NCI-H1694 treated with DMSO at 0.1 percent for 48 hours (cell line): ENCODE measurements at places on chromosomes 12 and 14.

DNA sequence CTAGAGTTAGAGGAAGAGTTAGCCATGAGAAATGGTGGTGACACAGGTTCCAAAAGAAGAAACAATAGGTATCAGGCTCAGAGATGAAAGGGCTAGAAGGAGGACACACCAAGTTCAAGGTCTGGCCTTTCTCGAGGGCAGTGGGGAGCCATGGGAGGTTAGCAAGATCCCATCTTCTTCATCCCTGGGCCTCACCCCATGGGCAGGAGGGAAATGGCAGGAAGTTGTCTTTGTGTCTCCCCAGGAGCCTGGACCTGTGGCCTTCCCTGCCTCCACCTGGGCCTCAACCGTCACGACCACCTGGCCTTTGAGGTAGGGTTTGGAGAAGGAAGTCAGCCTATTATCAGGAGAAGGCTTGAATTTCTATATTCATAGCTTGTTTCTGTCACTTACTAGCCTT is 5.8 kb upstream of the AQP2 start:
- DNase-seq = no peak

DNA sequence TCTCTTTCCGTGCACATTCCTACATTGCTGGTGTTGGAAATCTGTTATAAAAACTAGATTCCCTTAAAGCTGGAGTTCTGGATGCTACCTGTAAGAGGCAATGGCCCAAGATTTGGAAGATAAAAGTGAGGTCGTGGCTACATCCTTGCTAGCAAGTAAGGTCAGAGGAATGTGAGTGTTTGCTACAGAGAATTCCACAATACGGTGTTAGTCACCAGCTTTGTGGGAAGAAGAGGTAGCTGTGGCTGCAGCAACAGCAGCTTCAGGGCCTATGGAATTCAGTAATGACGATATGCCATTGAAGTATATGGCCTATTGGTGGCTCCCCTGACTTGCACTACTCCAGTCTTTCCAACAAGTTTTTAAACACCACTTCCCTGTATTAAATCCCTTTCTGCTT is 227.7 kb upstream of the TMEM260 start:
- no peak for DNase-seq

DNA sequence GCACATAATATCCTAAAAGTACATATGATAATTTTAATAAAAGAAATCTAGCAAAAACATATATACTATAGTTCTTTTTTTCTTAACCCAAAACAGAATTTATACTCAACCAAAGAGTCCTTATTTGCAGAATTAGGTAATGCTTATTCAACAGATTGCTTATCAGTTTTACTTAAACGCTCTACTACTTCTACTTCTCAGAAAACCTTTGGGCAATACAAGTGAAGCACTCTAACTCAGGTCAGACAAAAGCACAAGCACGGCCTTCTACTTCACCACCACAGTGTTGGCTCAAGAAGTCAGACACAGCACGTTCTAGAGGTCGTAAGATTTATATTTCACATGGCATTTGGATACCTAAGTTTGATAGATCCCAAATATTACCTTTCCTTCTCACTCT is 29.2 kb downstream of the DICER1 start:
- DNase-seq = no peak

DNA sequence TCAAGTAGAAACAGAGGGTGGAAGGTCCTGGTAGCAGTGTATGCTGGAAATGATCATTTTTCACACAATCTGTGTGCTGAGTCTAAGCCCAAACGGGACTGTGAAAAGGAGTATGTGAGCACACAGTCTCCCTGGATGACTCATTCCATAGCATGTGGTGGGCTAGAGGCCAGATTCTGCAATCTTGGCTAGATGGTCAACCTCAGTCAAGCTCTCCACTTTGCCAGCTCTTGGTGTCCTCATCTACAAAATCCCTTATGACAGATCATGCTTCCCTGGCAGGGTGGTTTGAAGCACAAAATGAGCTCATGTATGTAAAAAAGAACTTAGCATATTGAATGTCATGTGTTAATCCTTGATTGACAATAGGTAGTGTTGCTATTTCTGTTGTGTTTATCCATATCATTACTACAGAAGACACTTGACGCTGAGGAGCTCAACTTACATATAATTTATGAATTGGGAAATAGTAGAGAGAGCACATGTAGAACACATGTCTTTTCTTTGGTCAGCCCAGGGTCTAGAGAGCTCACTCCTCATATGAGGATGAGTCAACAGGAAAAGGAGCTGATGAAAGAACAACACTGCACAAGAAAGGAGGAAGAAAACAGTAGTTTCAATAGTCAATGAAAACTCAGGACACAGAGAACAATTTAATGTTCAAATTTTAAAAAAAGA is 517.5 kb downstream of the BCL11B start:
- no peak for DNase-seq

DNA sequence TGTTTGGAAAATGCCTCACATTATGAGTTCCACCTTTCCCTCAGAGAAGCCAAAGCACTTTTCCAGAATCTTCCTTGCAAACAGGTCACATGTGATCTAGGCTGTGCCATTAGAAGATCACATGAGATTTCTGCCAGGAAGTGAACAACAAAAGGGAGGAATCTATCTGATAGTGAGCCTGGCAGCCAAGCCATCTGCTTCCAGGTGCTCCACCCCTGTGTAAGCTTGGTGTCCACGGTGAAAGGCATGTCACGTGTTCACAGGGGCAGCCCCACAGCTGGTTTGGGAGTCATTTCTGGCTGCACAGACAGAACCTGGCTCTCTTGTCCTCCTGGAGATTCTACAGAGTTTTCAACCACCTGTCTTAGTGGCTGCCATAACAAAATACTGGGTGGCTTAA is 3.5 kb upstream of the KSR2 start:
- no peak for DNase-seq

- DNase-seq = no peak
Observed at GRCh38 chr12:5581616-5582015, 149.7 kb downstream of the NTF3 start.

GRCh38 chr12:3366451-3367110 is 124.4 kb upstream of the PRMT8 start:
- no peak for DNase-seq

GRCh38 chr12:70571705-70572268 is 65.4 kb downstream of the PTPRB start:
- DNase-seq = no peak

DNA sequence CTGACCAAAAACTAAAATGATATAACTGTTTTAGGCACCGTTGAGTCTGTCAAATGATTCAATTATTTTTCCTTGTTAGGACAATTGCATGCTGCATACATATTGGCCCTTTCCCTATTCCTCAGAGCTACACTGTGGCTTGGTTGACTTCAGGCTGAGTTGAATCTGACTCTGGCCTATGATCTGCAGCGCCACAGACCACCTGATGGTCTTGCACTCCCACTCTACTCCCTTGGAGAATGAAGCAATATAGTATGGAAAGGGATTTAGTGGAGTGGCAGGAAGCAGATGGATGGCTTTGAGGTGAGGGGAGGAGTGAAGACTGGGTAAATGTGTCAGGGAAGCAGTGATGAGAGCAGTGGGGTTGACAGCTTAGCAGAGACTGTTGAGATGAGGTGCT is 579.0 kb upstream of the STXBP6 start:
- DNase-seq = no peak

DNA sequence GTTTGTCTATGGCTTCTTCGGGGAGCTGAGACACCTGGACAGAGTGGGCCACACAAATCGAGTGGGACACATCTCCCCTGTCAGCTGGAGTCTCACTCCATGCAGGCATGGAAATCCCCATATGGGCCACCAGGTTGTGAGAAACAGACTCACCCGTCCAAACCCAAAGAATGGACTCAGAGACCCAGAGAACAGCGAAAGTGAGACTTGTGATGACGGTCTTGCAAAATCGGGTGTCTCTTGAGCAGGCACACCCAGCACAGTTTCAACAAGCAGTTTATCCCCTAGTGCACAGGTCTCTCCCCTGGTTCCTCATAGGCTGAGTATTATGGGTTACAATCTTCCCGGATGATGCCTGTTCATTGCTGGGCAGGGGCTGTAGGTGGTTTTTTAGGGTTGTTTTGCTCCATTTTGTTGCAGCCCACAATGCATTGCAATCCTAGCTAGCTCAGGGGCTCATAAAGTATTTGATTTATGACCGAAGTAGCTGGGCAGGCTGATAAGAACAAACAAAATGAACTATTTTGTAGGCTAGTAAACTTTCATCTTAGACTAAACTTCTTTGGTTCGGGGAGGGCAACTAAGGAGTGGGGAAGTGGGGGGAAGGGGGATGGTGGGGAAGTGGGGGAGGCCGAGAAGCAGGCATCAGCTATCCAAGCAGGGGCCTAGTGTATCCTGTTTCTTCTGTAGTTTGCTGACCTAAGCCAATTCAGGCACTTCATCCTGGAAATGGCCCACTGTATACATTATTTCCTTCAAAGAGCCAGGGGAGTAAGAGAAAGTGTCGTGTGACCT is 45.3 kb downstream of the IQSEC3 start:
- no peak for DNase-seq

- no peak for DNase-seq
Observed at GRCh38 chr12:107360033-107360432, 266.7 kb upstream of the CRY1 start.

DNA sequence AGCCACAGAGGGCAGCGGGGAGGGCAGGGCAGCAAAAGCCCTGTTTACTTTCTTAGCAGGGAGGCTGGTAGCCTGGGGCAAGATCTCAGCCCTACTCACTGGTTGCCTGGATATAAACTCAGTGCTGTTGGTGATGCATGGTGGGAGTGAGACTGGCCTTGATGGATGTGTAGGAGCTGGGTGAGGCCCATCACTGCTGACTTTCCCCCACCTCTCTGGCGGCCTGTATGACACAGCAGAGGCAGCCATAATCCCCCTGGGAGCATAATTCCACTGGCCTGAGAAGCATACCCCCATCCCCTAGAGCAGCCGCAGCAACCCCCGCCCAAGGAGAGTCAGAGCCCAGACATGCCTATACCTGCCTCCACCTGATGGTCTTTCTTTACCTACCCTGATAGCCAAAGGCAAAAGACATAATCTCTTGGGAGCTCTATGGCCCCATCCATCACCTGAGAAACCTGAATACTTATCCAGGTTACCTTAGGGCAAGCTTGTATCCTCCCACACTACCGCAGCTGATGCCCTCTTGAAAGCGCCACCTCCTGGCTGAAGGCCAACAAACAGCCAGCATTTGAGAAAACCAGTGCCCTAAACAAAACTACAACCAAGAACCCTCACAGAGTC is 59.3 kb downstream of the DNAI7 start:
- DNase-seq = no peak
